GM10248 (cell line): ENCODE measurements at places on chromosomes 2 and 18.

DNA sequence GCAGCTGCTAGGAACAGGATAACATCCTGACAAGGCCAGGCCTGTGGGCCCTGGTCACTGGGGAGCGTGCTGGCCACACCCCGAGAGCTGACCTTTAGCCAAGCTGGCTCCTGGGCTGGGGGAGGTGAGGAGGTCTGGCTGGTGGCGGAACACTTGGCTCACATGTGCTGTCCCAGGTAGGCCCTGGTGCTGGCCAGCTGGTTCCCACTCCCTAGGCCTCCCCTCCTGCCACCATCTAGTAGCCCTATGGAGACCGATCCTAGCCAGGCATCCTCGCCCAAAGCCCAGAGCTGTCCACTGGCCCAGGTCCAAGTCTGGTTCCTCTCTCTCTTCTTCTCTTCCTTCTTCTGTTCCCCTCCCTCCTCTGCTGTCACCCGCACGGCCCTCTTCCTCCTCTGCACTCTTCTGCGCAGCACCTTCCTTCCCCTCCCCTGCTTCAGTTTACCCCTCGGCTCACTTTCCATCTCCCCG, 52.4 kb downstream of the TNS1 start:
- DNase-seq = no peak

DNA sequence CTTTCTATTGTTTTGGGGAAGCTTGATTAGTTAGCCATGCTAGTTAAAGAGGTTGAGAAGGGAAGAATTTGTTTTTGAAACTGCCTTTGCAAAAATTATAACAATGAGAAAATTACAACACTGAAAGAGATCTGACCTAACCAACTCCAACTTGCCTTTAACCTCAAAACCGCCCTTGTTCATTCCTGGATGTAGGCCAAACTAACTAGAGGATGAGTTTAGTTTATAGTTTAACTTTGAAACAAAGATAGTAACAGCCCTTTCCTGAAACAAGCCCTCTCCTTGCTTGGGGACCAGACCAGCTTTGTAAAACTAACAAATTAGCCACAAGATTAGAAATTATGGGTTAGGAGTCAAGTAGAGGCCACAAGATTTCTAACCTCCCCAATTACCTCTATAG, 713.9 kb downstream of the CPS1 start:
- DNase-seq = no peak

GRCh38 chr2:75146606-75147332, 52.6 kb downstream of the TACR1 start:
- DNase-seq = no peak

DNA sequence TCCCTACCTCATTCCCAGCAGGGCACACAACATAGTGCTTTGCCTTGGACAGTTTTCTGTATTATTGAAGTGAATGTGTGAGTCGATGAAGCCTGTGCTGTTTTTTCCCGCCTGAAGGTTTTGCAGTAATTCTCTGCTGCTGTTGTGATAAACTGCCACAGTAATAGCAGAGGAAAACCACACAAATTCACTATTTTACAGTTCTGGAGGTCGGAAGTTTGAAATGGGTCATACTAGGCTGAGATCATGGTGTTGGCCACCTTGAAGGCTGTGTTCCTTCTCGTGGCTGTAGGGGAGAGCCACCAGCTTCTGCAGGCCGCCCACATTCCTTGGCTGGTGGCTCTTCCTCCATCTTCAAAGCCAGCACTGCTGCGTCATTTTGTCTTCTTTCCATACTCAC, 678 bp upstream of the SLC16A14 start:
- no peak for DNase-seq

DNA sequence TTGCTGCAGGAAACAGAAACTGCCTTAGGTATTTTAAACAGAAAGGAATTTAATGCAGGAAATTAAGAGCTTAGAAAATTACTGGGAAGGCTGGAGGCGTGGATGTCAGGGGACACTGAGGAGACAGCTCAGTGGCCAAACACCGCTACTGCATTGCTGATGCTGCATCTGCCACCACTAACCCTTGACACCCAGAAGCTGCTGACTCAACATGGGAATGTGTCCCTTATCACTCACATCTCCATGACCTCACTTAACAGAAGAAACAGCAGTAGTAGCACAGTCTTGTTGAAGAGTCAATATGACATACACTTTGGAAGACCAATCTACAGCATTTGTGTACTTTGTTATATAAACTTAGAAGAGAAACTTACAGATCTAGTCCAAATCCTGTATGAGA, 906.1 kb downstream of the SLC4A3 start:
- DNase-seq = no peak

- no peak for DNase-seq
Observed at GRCh38 chr2:152175012-152175367, 573 bp downstream of the STAM2 start.
